ENCODE measurements at places on chromosomes 7 and 10.

GRCh38 chr10:44878706-44879530 lies 32.2 kb upstream of the TMEM72 start:
- DNase-seq, result peak; percentile 23

GRCh38 chr10:109922976-109923921 lies at the start of gene XPNPEP1:
Gene XPNPEP1 (minus strand): TSS chr10:109923511. CDS start chr10:109923433, 78 bp downstream.
- DNase-seq, result no peak

DNA sequence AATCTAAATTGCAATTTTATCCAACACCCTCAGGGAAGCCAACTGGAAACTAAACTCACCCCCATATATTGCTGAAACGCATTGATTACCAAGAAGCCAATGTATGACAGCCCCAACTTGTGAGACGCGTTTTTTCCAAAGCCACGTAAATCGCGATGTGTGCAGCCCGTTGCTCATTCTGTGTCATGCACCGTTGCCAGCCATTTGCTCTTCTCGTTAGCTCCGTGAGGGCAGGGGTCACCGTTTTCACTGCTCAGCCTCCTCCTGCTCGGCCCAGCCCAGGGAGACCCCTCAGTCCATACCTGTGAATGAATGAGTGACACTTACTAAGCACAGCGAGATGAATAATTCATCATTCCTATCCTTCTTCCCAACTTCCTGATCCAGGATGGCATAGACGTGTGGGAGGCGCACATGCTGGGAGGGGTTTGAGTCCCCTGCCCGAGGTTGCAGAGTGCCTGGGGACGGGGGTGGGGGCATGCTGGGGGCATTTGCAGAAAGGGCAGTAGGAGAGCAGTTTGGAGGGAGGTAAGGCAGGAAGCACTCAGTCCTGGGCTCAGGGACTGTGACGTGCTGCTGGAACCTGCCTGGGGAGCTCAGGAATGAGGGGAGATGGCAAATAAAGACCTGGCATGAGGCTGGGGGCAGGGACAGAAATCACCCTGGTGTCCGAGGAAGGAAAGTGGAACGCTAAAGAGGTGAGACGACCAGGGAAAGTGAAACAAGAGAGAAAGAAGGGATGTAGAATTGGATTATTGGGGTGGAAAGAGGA lies 104.2 kb upstream of the SDK1 start:
- no peak for DNase-seq

DNA sequence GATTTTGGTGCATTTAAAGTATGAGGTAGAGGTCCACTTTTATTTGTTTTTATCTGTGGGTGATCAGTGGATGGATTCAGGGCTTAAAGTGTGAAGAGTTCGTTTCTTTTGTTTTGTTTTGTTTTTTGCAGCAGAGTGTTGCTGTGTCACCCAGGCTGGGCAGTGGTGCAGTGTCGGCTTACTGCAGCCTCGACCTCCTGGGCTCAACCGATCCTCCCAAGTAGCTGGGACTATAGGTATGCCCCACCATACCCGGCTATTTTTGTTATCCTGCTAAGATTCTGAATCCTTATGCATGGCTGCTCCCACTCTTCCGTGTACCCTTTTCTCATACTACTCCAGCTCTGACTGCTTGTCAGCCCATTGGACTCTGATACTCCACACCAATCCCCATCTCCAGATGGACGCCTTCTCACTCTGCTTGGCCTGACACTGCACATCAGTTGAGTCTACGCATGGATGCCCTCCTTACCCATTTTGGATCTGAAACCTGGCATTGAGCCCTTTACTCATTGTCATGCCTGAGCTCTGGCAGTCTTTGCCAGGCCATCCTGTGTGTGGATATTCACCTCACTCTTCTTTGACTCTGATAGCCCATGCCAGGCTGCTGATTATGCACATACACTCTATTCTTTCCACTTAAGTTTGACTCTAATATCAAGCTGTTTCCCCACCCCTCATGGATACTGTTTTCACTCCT lies 119.5 kb downstream of the CCSER2 start:
- DNase-seq, result no peak

GRCh38 chr10:75722609-75723008 lies 291.2 kb downstream of the LRMDA start:
- no peak for DNase-seq

- DNase-seq, result no peak
These were observed 73.4 kb upstream of the C1GALT1 start for GRCh38 chr7:7108931-7109330.

Data from GM04503 (cell line).